ENCODE measurements at places on chromosomes 5 and 9.

DNA sequence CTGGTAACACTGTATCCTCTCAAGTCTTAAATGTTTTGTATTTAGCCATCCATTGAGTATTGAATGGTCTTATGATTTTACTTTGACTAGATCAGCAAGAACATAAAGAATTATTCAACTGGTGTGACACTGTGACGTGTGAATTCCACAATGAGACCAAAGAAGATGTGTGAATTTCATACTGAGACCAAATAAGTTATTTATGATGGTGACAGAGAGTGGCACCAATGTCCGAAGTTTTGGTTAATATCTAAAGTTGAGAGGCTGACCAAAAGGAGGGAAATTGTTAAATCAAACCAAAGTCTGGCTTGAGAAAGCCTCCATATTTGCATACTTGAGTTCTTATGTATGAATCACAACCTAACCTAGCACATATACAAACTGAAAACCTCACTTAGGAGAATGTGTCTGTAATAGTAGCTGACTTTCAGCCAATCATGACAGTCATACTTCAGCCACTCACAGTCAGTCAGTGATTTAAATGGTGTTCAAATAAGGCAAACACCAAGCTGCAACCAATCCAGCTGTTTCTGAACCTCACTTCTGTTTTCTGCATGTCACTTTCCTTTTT is 31.5 kb upstream of the FAM170A start:
- DNase-seq: no peak

DNA sequence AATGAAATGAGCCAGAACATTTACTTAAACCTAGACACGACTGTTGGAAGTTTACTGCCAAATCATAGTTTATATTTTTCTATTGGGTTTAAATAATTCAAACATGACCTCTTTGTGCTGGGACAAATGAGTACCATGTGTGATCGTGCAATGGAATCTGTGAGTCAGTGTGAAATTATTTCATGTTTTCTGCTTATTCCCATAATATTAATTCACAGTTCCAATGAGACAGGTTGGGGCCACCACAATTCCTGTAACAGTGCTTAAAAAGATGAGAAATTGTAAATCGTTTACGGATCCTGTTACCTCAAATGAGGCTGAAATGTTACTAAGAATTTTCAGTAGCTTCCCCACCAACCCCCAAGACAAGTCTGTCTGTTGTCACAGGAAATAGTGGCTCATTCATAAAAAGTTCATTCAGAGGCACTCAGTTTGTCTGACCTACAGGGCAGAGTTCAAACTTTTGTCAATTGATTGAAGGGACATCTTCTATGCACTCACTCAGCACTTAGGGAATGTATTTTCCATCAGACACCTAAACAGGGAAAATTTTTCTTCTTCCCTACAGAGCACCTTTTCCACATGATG is 563.9 kb upstream of the ADAMTS16 start:
- DNase-seq: no peak

DNA sequence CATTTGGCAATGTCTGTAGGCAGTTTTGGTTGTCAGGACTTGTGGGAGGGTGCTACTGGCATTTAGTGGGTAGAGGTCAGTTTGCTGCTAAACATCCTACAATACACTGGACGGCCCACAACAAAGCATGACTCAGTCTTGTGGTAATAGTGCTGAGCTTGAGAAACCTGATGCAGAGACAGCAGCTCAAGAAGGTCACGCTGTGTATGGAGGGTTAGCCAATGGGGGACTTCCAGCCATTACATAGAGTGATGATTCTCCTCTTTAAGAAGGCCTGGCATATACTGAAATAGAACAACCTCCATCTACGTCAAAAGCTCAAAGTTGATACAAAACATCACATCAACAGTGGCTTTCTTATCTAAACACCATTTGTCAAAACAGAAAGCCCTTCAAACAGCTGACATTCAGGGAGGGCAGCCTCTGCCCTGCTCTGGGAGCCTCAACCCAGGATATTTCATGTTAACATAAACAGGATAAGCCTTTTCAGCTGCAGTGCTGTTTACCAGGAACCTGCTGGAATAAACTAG is 143.0 kb downstream of the GPBP1 start:
- no peak for DNase-seq

GRCh38 chr5:171632616-171633015 is 153.0 kb upstream of the SMIM23 start:
- no peak for DNase-seq

DNA sequence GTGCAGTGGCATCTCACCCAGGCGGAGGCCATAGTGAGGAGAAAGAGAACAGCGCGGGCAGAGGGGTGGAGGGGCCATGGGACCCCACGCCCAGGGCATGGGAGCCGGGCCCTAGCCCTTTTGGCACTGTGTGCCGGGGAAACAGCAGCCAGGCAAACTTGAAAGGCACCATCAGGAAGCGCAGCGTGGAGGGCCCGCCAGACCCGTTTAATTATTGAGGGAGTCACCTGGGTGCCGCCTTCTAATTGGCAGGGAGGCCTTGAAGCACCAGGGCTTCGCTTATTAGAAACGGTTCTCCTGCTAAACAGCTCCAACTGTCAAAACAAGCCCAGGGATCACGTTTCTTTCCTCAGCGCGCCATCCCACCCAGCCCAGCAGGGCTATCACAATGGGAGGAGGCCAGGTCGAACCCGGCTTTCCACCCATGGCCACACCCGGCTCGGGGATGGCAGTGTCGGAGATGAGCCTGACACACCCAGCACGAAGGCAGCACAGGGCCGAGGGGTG is 104.6 kb upstream of the SARDH start:
- DNase-seq: no peak

- no peak for DNase-seq
These were observed 29.1 kb upstream of the ANKRD31 start for GRCh38 chr5:75265731-75266130.

DNA sequence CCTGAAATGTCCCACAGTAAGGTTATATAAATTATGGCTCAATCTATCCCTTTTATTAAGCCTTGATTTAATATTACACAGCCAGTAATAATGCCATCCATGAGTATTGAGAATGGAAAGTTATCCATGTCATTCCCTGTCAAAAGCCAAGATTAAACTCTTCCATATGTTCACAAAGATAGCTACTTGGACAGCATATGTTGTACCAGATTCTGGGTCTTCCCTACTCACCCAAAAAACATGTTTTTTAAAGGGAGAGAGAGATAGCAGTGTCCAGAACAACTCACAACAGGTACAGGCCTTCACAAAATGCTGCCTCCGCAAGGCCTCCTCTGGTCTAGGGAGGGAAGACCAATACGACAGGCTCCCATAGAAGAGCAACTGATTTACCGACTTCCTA is 15.4 kb downstream of the CDK5RAP2 start:
- DNase-seq: no peak

- DNase-seq: no peak
These were observed 194.8 kb downstream of the PDZD2 start for GRCh38 chr5:31833710-31834109.

DNA sequence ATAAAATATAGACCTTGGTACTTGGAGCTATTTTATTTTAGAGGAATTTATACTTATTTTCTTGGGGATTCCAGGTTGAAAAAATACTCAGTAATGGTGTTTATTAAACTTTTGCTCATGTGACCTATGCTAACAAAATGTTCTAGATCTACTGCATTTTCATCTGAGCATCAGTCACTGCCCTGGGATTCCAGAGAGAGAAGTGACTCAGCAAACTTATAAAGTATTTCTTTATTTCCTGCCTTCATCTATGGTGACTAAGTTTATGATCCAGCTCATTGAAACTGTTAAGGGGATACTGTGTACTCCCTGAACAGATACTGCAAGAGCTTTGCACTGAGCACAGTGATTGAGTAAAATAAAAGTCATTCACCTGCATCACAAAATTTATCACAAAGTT is 298.5 kb upstream of the CDH18 start:
- DNase-seq: no peak

DNA sequence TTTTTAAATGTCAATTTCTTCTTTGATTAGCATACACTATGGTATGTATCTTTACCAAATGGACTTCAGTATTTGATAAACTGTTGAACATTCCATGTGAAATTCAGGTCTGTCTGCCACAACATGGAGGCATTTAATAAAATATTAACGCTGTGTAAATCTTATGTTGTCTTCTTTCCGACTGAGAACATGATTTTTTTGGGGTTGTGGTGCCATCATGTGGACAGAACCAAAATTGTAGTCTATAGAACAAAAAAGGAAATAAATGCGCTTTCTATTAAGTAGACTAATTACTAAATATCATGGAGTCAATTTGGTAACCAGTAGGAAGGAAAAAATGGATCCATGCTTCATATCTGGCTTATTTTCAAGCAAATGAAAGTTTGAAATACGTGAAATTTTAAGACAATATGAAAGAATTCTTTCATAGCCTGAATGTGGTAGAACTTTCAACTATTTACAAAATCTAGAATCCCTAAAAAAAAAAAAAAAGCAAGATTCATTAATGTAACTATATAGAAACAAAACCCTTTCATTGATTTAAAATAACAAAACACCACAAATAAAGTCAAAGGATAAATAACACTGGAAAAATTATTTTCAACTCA is 2.8 kb upstream of the PLK2 start:
- DNase-seq: no peak

GRCh38 chr9:3528451-3528850 is 2.6 kb upstream of the RFX3 start:
- peak; percentile 37 for DNase-seq

- DNase-seq: no peak
These were observed 1045.6 kb upstream of the WWC1 start for GRCh38 chr5:167245868-167246267.

DNA sequence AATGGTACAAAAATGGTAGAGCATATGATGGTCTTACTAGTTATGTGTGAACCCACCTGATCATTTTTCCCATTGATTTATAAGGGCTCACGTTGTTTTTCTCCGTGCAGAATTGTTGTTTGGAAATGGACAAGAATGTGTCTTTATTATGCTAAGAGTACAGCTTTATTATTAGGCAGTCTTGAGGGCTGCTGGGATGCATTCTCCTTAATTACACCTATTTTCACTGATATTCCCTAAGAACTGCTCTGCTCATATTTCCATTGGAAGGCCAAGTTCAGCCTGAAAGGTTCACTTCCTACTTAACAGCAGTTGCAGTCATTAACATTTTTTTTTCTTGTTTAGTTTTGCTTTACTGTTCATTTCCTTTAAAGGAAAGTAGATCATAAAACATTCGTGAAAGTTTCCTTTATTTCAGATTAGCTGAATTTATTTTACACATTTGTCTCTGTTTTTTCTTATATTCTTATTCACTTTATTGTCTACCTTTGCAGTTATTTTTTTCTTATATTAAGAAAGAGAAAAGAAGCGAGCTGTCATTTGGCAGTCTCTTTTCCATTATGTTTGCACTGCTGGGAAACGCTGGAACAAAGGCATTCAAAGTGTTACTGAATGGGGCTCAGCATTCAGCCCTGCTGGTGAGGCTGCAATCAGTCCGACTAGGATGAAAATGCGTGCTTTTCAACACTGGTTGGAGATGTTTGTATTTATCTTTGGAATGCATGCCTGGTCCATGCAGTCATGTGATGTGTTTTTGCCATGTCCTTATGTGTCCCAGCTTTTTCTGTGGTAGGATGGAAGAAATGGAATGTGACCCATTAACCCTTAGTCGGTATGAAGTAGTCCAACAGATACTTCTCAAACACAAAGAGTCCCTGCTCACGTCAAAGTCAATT is 602.7 kb upstream of the ZNF608 start:
- no peak for DNase-seq

- DNase-seq: no peak
These were observed 21.1 kb upstream of the TLR4 start for GRCh38 chr9:117682955-117683710.

DNA sequence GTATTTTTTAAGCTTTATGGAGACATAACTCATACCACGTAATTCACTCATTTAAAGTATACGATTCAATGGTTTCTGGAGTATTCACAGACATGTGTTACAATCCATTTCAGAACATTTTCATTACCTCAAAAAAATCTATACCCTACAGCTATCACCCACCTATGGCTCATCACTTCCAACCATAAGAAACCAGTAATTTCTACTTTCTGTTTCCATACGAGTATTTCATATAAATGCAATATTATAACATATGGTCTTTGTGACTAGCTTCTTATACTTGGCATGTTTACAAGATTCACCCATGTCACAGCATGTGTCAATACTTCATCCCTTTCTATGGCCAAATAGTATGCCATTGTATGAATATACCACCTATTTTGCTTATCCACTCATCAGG is 18.8 kb downstream of the UBQLN1 start:
- DNase-seq: no peak

- DNase-seq: no peak
These were observed 732.1 kb downstream of the MAT2B start for GRCh38 chr5:164237486-164237885.

DNA sequence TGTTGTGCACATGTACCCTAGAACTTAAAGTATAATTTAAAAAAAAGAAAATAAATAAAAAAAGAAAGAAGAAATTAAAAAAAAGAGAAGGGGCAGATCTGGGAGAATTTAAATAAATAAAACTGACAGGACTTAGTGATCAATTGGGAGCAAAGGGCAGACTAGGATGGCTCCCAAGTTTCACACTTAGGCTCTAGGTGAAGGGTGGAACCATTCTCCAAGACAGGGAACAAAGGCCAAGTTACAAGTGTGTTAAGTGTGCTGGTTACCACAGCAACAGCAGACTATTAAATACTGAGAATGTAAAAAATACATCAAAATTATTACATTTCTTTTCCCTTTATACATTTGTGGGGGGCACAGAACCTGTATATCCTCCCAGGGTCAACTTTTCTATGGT is 7.1 kb downstream of the ZDHHC21 start:
- no peak for DNase-seq

GRCh38 chr9:123742009-123742767 is 187.7 kb downstream of the DENND1A start:
- DNase-seq: no peak

GRCh38 chr5:75242067-75242466 is 5.4 kb upstream of the ANKRD31 start:
- no peak for DNase-seq

GRCh38 chr5:36897616-36898015 is 21.0 kb downstream of the NIPBL start:
- DNase-seq: no peak

DNA sequence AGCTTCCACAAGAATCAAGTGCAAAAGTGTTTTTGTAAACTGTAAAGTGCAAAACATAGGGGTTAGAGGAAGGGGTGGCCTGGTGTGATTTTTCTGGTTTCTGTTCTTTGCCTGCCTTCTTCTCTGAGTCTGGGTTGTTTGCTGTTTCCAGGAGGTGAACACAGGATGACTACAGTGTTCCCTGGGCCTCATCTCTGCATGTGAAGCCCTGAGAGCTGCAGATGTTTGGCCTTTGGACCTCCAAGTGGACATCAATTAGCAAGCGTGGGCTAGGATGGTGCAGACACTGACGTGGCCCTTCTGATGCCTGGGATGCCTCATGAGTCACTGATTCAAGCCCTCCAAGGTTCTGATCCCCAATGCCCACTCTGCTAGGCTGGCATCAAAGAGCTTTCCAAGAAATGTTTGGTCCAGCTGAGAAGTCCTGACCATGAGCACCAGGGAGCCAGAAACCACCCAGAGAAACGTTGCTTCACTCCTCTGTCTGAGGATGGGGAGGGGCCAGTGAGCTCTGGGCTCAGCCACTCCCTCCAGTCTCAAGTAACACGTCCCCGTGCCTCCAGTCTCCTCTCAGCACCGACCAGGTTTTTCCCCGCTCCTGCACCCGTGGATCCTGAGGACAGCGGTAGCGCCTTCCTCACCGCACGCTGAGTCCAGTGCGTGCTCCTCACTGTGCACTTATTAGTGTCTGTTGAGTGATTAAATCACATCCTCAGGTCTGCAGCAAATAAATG is 7.6 kb downstream of the IL9 start:
- DNase-seq: no peak
